ENCODE measurements at places on chromosomes 4 and X. TPM values are rescaled to one million over a fixed set of nuclear protein-coding genes. Genes with fewer than 3 reads are reported as not detected.

DNA sequence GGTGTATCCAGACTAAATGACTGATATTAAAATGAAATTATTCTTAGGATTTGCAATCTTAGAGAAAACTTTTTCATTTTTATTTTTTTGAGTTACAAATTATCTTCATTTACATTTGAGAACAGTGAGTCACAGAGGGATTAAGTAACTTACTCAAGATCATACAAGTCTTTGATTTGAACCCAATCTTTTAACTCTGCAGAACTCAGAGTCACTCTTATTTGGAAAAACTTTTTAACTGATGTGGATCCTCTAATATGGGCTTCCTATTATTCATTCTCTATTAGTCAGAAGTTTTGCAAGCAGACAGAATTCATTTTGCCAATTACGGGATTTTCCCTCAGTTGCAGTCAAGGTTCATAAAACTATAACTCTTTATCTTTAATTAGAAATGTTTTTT, 20.1 kb downstream of the HPRT1 start:
- DNase-seq = no peak

Gene CT45A3
- not detected for polyA plus RNA-seq

Gene USP9X
- 10.0 TPM for polyA plus RNA-seq

Gene DUSP21
- not detected for polyA plus RNA-seq

Measured in stomach (tissue), 19 donors.